ENCODE measurements at places on chromosomes 3 and 15. TPM values are rescaled to one million over a fixed set of nuclear protein-coding genes. Genes with fewer than 3 reads are reported as not detected.

GRCh38 chr15:79036323-79036722 is 54.3 kb downstream of the RASGRF1 start:
- no peak for DNase-seq

- DNase-seq = peak; percentile 22
Measured at GRCh38 chr15:43977072-43977884, 150.5 kb downstream of the WDR76 start.

- no peak for DNase-seq
Measured at GRCh38 chr3:16090706-16091105, 83.8 kb upstream of the GALNT15 start.

IGSF11 gene
- not detected for total RNA-seq

CPN2 gene
- 27.7 TPM for total RNA-seq

TRH gene
- not detected for total RNA-seq

GRCh38 chr15:33801954-33802353 is 166.3 kb upstream of the CHRM5 start:
- DNase-seq = no peak

DNA sequence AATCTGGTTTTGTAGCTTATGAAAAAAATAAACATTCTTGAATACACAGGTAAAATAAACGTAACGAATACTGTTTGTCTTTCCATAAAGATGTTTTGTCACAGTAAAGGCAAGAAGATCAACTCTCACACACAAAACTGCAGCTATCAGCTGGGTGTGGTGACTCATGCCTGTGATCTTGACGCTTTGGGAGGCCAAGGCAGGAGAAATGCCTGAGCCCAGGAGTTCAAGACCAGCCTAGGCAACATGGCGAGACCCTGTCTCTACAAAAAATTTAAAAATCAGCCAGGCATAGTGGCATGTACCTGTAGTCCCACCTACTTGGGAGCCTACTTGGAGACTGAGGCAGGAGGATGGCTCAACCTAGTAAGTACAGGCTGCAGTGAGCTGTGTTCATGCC is 39.6 kb downstream of the CBLB start:
- DNase-seq = no peak

- DNase-seq = peak; percentile 24
Measured at GRCh38 chr3:111809186-111809585, 49.9 kb upstream of the PHLDB2 start.

DNA sequence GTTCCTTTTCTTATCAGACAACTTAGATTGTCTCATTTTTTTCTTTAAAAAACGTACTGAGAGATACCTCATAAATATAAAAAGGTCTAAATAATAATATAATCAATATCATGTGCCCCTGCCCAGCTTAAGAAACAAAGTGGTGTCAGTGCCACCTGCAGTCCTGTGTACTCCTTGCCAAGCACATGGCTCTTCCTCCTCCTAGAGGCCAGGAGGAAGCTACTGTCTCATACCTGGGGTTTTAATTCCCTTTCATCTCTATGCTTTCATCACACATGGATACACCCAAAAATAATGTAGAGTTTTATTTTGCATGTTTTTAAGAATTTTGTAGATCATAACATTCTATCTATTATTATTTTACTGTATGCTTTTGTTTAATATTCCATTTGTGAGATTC is 98.6 kb upstream of the C15orf61 start:
- DNase-seq = no peak

DNA sequence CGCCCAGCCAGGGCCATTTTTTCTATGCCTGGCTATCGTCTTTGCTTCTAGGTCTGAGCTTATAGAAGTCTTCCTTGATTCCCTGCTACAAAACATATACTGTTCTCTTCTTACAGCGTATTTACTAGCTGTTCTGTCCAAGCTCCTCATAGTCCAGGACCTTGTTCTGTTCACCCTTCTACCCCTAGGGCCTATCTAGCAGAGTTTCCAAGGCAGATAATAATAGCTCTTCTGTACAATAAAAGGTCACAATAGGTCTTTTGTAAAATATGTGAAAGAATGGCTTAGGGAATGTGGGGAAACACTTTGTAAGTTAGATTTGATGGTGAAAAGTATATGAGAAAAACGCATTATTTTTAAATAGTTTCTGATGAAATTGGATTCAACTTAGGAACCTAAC is 158.2 kb downstream of the P3H2 start:
- no peak for DNase-seq

- no peak for DNase-seq
Measured at GRCh38 chr3:146928421-146929059, 323.4 kb upstream of the PLSCR5 start.

STAB1 gene
- 0.28 TPM for total RNA-seq

- DNase-seq = no peak
Measured at GRCh38 chr3:132232231-132232792, 84.9 kb upstream of the ACP3 start.

GRCh38 chr3:187931770-187932278 is 186.6 kb upstream of the BCL6 start:
- no peak for DNase-seq

- peak; percentile 48 for DNase-seq
Measured at GRCh38 chr3:4533489-4534443, 40.6 kb downstream of the ITPR1 start.

HRH1 gene
- not detected for total RNA-seq

DNA sequence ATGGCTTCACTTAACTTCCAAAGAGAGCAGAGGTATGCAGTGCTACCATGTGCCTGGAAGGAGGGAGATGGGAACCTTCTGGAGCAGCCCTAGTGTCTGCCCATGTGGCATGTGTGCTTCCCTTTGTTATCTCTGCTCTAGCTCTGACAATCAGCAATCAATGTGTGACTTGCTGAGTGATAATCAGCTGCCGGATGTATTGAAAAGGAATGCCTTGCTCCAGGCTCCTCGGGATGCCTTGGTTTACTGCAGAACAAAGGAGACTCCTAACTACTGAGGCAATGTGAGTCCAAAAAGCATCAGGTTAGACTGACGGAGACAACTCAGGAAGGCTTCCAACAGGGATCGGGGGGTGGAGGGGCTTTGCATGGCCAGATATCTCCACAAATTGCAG is 36.0 kb upstream of the CORO2B start:
- no peak for DNase-seq

- peak; percentile 33 for DNase-seq
Measured at GRCh38 chr15:66294157-66294931, 976 bp downstream of the DIS3L start.

- DNase-seq = no peak
Measured at GRCh38 chr3:46565077-46565476, 1.0 kb downstream of the LRRC2 start.

DNA sequence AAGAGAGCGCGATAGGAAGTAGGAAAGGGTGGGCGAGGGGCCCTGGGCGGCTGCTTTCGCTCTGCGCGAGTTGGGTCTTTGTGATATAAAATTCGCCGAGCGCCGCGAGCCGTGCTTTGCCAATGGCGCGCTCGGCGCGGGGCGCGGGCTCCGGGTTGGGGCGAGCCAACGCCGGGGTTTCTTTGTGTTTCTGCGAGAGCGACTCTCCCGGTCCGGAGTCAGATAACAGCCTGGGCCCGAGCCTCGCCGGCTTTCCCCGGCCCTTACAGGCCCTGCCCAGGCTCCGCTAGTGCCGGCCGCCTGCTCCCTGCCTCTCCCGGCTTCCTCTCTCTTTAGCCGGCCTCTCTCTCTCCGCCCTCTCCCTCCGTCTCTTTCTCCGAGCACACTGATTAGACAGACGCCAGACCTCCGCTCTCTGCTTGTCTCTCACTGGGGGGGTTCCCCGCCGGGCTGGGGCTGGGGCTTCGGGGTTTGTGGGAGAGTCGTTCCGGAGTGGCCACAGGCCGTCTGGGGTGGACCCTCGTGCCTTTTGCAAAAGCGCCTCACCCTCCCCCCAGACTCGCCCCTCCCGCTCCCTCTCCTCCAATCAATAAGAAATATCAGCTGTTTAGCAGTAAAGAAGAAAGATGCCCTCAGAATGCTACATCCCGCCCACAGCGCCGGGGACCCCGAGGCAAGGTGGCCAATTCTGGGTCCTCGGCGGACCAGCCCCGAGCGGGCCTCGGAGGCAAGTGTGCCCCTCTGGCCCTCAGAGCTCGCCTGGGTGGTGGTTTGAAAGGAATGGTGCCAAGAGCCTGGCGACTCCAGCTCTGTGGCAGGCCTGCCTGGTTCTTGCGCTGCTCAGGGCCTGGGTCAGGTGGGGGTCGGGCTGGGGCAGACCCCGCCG is 2.9 kb downstream of the NR2F2 start:
- no peak for DNase-seq

FBXL22 gene
- total RNA-seq = 0.20 TPM

DNA sequence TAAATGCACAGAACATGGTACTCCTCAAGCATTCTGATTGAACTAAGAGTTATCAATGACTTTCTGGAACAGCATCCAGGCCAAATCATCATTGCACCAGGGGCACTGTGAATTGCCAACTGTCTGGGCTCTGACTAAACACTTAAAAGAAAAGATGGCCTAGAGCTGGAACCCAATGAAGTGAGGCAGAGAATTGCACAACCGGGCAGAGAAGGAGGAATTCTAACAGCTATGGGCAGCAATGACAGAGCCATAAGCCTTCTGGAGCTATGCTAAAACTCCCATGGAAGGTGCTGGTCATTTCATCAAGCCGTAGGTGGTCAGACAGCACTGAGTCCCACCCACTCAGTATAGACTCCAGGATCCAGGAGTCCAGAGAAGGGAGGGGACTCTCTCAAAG is 48.1 kb upstream of the OXTR start:
- no peak for DNase-seq

- DNase-seq = peak; percentile 20
Measured at GRCh38 chr3:116000311-116000710, 377.0 kb downstream of the GAP43 start.

DNA sequence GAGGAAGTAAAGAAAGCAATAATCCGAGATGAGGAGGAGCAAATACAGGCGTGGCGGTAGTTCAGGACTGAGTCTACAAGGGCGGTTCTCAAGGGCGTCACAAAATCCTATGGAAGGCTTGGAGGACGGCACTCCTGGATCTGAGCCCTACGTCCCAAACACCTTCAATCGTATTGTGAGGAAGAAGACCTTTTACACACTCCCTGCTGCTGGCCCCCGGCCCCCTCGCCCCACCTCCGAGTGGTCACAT is 747 bp downstream of the PLD1 start:
- peak; percentile 70 for DNase-seq

GRCh38 chr15:93073465-93073952 is 15.5 kb downstream of the RGMA start:
- DNase-seq = no peak

DNA sequence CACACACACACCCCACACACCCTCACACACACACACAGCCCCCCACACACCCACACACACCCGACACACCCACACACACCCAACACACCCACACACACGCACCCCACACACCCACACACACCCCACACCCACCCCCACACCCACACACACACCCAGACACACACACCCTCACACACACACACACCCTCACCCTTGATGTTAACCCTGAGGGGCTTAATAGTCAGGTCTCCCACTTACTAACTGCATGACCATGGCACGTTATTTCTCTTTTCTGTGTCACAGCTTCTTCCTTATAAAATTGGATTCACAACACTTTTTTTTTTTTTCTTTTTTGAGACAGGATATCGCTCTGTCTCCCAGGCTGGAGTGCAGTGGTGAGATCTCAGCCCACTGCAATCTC is 2.8 kb downstream of the GRM2 start:
- DNase-seq = no peak

DNA sequence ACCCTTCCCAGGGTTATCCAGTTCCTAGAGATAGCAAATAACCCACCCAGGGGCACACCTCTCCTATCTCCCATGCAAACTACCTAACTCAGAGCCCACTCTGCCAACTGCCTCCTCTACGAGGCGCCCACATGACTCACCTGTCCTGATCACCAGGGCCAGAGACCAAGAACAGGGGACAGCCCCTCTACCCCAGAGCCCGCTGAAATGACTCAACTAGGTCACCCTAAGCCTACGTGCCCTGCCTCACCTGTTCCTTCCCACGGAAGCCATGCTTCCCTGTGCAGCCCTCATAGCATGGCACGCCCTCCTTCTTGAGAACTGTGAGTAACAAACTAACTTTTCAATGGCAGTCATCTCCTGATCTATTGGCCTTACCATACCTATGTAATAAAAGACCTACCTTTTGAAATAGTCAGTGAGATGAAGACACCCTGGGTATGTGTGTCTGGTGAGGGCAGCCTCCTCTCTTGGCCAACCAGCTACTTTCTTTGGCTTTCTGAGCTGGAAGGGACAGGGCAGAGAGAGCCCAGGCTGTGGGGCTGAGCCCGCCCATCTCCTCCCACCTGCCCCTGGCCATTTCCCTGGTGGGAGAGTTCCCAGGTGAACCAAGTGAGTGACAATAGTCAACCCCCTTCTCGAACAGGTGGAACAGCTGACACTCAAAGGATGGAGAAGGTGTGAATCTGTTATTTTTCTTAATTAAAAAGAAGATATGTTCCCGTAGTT is 25.5 kb upstream of the PRR23E start:
- DNase-seq = no peak

SH2D7 gene
- total RNA-seq = not detected

ANKUB1 gene
- not detected for total RNA-seq

DNA sequence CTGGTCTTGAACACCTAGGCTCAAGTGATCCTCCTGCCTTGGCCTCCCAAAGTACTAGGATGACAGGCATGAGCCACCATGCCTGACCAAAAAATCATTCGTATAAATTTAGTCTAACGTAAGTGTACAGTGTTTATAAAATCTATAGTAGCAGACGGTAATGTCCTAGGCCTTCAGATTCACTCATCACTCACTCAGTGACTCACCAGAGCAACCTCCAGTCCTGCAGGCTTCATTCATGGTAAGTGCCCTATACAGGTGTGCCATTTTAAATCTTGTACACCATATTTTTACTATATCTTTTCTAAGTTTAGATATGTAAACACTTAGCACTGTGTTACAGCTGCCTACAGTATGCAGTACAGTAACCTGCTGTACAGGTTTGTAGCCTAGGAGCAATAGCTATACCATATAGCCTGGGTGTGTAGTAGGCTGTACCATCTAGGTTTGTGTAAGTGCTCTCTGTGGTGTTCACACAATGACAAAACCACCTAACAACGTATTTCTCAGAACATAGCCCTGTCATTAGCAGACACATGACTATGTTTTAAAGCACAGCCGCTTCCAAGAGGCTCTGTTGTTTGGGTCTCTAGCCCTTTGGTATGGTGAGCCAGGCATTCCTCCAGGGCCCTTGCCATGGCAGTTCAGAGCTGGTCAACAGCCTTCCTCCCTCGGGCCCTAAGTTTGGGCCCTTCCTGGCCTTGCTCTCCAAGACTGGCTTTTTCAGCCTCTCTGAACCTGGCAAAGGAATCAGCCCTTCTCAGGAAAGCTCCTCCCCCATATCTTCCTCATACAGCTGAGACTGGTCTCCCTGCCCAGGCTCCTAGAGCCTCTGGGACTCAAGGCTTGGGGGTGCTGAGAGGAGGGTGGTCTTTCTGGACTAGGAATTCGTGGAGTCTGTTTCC is 1.9 kb upstream of the CCDC9B start:
- no peak for DNase-seq

DNA sequence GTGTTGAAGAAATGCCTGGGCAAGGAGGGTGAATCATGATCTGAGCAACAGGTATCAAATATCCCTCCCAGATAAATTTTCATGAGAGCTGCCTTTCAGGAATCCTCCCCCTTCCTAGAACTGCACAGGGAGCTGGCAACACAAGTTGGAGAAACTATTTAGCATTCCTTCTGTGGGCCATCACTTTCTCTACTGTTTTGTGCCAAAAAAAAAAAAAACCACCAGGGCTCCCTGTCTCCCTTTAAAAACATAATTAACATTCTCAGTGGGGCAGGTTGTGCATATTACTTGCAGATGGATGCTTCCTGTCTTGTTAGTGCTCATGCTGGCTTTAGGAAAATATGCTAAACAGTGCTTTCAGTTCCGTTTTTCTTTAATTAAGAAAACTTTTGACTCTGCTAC is 234.9 kb upstream of the LMCD1 start:
- no peak for DNase-seq

PPP1R14D gene
- total RNA-seq = 0.53 TPM

All from HepG2 (cell line).